Activated CD8-positive, alpha-beta memory T cell treated with anti-CD3 and anti-CD28 coated beads for 1 hour (primary cell): ENCODE measurements at places on chromosomes 1 and 21.
A peak's percentile ranks its signal among the peaks of the same experiment; 100 is the strongest.

DNA sequence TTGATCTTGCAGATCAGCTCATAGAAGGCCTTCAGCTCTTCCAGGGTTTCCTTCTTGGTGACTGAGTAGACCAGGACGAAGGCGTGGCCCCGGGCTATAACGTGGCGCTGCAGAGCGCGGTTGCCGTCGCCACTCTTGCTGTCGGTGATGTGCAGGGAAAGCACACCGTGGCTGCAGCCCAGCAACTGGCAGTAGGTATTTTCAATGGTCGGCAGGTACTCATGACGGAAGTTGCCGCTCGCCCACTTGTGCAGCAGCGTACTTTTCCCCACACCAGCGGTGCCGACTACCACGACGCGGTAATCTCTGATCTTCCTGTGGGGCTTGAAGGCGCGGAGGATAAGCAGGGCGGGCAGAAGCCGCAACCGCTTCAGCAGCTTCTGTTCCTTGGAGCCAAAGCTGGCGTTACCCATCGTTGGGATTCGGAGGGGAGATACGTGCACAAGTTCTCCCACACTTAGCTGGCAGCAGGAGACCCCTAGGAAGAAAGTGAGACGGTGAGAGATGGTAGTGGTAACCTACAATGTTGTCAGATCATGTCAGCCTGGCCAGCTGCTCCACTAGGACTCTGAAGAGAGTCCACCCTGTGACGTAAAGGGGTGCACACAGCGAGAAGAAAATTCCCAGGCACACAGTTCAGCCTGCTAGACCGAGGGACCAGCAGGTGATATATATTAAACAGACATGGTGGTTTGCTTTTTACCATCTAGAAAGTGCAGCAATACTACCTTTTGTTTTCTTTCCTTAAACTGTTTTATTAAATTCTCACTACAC, 3.4 kb downstream of the DIRAS3 start:
- no peak for DNase-seq

- DNase-seq: peak; percentile 63
Measured at GRCh38 chr1:74732960-74733603, at the start of the genes CRYZ and TYW3. Gene CRYZ, minus strand, starts transcription at chr1:74733050. Its CDS starts 8,229 bp downstream, at chr1:74724821. Gene TYW3, plus strand, starts transcription at chr1:74733152. Its CDS starts 93 bp downstream, at chr1:74733245.

DNA sequence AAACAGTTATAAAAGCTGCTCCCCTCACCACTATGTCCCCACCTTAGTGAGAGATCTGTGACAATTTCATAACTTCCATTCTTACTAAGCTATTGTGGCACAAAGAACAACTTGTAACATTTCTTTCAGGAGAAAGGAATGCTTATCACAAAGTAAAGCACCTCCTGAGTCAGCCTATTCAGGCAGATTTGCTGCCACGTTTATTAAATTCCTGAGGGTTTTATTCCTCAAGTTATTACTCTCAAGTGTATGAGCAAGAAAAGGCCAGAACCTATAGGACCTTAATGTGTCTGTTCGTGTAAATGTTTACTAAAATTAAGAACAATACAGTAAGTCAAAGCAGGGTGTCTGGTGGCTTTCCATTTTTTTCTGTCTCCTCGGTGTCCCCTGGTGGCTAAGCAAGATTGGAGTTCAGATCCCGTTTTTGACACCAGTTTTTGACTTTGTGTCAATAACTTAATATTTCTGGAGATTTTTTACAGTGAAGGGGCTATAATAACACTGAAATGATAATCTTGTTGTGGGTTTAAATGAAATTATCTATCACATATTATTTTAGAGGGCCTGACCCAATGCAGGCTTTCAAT, 1539.6 kb downstream of the BRINP3 start:
- DNase-seq: no peak

DNA sequence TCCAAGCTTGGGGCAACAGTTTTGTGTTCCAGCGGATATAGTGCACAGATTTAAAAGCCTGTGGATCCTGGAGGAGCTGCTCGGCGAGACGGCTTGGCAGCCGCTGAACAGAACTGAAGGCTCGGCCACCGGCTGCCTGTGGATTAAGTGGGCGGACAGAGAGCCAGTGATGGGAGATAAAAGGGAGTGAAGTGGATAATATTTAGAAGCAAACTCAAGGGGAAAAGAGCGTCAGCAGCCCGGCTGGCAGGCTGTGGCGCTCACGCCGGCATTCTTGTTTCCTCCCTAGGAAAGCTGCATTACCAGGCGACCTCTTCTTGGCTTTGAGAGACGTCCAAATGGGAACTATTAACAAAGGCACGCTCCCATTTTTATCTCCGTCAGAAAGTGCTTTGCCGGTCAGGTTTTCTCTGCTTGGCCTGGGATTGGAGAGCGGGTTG, 10.4 kb downstream of the TRABD2B start:
- no peak for DNase-seq

- no peak for DNase-seq
Measured at GRCh38 chr1:93076268-93076667, 2.8 kb upstream of the MTF2 start.

GRCh38 chr1:203539831-203540546, 46.0 kb downstream of the OPTC start:
- no peak for DNase-seq

GRCh38 chr1:66685265-66685664, 67.0 kb upstream of the DYNLT5 start:
- no peak for DNase-seq

DNA sequence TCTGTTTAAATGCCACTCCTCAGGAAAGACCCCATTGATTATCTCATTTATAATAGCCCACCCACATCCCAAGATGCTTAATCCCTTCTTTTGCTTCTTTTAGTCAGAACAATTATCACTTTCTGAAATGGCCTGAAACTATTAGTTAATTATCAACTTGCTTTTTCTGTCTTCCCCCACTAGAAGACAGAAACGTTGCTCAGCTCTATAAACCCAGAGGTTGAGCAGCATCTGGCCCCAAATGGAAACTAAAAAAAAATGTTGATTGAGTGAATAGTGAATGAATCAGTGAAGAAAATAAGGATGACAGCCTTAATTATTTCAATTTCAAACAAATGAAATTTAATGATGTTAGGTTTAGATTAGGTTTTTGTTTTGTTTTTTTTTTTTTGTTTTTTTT, 38.2 kb upstream of the PIGC start:
- no peak for DNase-seq

DNA sequence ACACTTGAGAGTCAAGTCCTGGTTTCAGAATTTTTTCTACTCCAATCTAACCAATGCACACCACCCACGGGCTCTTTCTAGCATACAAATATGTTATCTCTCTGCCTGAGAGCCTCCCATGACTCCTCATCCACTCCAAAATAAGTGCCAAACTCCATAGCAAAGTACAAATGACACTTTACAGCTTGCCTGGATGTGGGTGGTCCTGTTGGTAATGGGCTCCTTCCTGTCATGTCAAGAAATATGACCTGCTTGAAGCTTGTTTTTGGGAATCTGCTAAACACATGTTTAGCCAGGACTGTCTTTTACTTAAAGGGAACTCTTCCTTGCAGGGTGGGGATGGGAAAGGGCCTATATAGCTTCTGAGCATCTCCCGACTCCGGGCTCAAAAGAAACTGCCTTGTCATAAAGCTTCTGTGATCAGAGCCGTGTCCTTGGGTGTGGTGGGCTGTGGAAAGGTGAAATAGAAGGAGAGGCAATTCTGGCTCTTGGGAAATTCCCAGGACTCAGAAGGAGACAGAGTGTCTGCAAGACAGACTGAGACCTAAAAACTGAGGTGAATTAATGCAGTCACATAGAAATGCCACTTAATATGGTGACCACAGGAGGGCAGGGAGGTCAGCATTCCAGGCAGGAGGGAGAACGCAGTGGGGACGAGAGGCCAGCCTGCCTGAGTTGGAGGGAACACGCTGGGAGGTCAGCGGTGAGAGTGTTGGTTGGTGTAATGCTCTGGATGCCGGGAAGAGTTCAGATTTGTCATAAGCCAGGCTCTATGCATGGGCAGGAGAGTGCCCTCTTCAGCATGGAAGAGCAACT, 6.1 kb upstream of the IGFN1 start:
- no peak for DNase-seq

GRCh38 chr21:35420656-35421055, 371.6 kb upstream of the RUNX1 start:
- DNase-seq: no peak

GRCh38 chr21:39843916-39844315, 23.3 kb upstream of the PCP4 start:
- DNase-seq: no peak

DNA sequence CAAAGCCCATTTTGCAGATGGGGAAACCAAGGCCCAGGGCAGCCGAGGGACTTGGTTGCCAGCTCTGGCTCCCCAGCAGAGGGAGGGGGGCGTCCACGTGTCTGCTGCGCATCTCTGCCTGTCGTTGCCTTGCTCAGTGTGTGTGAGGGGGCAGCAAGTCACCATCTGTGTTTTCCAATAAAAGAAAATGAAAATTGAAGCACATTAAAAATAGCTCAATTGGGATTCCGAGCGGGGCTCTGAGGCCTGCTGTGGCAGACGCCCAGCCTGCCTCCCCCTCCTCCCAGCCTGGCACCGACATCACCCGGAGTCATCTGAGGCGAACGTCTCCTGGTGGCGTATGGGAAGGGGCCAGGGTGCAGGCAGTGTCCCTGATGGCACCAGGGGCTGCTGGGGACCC, 51.2 kb downstream of the EPHB2 start:
- no peak for DNase-seq

GRCh38 chr1:151716771-151717631, at the start of gene CELF3:
Gene CELF3, minus strand, starts transcription at chr1:151716803. Its CDS starts 783 bp downstream, at chr1:151716020.
- DNase-seq: no peak

DNA sequence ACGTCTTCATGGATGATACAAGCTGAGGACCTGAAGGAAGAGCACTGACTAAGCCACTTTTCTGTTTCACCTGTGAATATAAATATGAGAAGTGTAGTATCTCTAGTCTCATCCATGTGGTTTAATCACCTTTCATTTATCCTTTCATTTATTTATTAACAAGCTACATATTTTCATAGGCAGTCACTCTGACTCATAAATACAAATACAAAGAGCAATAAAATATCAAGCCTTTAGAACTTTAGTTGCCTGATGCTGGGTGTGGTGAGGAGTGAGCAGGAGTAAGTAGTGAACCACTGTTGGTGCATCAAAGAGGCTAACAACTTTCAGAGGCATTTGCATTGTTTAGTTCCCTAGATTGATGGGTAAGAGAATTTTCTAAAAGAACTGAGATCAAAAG, 269.0 kb upstream of the C1orf87 start:
- no peak for DNase-seq

GRCh38 chr1:226827458-226827857, 43.0 kb upstream of the PSEN2 start:
- DNase-seq: no peak

- DNase-seq: peak; percentile 6
Measured at GRCh38 chr1:165928075-165928731, 100.8 kb downstream of the UCK2 start.

GRCh38 chr1:207933205-207933800, 22.4 kb upstream of the CD34 start:
- no peak for DNase-seq

DNA sequence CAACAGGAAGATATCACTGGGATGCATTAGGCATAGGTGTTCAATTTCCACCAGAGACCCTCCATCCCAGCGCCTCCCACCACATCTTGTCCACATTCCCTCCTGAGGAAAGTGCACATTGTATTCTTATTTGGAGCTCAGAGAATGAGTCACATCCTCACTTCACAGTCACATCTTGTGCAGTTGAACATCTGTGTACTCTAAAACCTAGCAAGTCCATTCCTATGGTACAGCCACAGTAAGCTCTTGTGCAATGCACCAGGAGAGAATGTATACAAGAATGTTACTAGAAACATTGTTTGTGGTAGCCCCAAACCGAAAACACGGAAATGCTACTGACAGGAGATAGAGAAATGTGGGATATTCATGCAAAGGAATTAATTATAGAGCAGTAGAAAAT, 1.6 kb upstream of the KDF1 start:
- DNase-seq: no peak

GRCh38 chr1:153336650-153337049, 12.0 kb downstream of the PGLYRP4 start:
- no peak for DNase-seq

DNA sequence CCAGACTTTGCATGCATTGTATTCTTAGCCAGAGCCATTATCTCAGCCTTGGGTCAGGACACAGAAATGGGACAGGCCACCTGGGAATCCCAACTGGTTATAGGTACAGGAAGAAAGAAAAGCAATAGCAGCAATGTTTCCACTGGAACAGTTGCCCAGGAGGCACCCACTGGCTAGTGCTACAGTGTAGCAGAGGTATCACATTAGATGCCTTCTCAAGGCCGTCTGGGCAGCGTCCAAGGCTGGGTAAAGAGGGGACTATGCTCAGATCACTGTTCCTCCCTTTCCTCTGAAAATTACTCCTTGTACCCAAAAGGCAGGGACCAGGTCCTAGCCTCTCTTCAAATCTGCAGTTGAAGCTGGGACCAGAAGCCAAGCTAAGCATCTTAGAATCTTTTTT, 2.6 kb downstream of the CREB3L4 start:
- no peak for DNase-seq

DNA sequence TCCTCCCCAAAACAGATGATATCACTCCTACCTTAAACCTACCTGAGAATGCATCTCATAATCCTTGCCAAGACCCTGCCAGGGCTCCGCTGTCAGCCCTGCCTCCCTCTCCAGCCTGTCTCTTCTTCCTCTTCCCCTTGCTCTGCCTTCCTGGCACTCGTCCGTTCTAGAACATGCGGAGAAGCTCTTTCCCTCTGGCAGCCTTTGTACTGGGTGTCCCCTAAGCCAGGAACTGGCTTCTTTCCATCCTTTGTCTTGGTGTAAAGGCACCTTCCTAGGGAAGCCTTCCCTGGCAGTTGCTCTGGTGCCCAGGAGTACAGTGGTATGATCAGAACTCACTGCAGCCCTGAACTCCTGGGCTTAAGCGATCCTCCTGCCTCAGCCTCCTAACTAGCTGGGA, 36.1 kb downstream of the CTNNBIP1 start:
- no peak for DNase-seq

DNA sequence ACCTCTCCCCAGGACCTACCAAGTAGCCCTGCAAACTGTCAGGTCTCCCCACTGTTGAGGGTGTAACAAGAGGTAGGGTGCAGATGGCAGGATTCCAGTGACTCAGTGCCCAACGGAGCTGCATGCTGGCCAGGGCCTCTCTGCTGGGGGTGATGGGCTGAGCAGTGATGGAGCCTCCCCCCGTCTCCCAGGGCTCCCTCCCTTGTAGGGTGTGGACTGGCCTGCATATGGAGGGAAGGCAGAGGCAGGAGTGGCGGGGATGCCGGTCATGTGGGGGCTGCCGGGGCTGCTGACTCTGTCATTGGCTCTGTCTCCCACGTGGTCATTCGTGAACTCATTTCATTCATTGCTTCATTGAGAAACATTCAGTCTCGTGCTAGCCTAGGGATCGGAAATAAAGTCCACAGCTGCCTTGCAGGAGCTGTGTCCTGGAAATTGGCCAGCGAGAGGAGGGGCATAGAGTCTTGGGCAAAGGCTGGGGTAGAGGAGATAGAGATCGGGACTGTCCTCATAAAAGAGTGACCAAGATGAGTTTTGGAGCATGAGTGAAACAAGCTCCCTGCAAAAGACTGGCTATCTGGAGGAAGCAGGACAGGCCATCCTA, 22.9 kb upstream of the DISP3 start:
- DNase-seq: no peak
